ENCODE measurements at places on chromosomes 3 and 15.

- DNase-seq: no peak
These were observed 6.7 kb downstream of the PAQR5 start for GRCh38 chr15:69305204-69305931.

GRCh38 chr15:68353421-68354135, 76.0 kb downstream of the FEM1B start:
- no peak for DNase-seq

GRCh38 chr3:44050101-44050500, 191.6 kb upstream of the TOPAZ1 start:
- DNase-seq: peak; percentile 88

DNA sequence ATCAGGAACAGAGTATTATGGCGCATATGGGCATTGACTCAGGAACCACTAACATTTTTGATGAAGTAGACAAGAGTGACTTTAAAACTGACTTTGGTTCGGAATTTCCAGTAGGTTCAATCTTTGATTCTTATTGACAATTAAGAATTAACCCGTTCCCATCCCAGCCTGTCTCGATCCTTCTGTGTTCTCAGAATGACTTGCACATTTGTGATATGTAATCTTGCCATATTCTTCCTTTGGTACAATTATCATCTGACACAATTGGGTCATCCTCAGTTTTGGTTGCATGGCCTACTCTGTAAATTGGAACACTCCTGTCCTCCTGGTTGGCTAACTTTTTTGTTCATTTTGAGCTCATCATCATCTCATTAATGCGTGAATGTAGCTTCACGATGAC, 10.5 kb downstream of the GPR171 start:
- DNase-seq: no peak

DNA sequence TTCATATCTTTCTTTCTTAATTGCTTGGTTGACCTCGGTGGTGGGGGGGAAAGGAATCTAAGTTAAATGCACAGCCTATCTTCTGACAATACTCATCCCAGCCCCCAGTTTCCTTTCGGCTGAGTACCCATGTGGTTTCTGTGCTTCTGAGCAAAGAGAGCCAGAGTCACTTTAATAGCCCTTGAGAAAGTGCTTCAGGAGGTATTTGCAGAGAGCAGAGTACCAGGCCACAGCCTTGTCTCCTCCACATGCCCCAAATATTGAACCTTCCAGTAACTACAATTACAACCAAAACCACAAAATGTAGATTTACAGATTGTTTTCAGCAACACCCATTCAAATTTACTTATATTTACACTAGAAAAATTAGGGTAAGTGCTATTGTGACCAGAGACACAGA, 647.4 kb downstream of the NR2F2 start:
- no peak for DNase-seq

DNA sequence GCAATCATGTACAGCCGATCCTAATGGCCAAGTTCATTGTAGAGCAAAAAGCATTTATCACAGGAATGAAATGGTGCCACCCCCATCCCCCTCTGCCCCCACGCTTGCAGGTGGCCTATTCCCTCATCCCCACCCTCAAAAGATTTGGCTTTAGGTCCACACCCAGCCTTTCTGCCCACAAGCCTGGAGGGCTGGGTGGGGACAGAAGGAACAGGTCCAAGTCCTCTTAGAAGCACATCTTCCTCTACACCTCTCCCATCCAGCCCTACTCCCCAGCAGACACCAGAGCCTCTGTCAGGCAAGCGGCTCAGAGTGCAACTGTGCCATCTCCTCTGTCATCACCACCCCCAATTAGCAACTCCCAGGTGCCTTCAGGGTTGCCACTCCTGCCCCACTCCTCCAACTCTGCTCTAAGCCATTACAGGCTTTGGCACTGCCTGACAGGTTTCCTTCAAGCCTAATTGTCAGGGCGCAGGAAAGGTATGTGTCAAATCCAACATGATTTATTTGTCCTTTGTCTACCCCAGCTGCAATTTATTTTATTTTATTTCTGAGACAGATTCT, 49.4 kb downstream of the DAPK2 start:
- DNase-seq: no peak

GRCh38 chr15:35028235-35028984, 40.3 kb upstream of the ZNF770 start:
- DNase-seq: no peak

DNA sequence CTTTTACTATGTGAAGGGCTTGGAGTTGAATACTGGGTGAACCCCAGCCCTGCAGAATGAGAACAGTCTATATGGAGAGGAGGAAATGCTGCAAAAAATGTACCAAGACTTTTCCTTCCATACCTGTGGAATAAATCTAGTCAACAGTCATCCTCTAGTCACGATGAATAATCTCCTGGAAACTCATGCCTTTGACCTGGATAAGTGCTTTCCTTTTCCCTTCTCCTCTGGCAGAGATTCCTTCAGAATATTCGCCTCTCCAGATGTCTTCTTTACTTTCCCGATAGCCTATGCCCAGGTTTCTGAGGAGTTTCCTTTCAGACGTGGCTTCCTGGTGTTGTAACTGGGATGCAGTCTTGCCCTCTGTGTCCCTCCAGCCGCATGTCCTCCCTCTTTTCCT, 28.1 kb downstream of the CCNL1 start:
- DNase-seq: no peak

DNA sequence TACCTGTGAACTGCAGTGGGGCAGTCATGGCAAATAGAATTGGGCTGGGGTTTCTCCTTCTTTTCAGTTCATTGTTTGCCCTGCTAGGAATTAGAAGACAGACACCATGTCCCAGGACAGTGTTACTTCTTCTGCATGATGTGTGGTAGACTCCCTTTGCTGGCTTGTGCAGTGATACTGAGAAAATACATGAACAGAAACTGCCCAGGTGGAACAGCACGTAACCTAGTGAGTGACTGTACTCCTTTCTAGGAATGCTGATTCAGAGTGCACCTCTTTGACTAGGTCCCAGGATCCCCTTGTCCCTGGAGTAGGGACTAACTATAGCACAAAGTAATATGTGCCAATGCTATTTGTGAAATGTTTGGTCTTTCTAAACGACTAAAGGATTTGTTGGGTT, 10.7 kb upstream of the SLC22A13 start:
- DNase-seq: no peak

DNA sequence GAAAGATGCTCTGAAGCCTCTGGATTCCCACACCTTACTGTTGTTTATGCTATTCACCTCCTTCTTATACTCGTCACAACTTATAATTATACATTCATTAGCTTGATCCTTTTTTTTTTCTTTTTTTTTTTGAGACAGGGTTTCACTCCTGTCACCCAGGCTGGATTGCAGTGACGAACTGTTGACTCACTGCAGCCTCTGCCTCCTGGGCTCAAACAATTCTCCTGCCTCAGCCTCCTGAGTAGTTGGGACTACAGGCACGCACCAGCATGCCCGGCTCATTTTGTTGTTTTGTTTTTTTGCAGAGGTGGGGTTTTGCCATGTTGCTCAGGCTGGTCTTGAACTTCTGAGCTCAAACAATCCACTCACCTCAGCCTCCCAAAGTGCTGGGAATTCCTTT, 143.6 kb downstream of the PLCL2 start:
- no peak for DNase-seq

GRCh38 chr3:119937229-119937628, 155.3 kb downstream of the NR1I2 start:
- DNase-seq: no peak

GRCh38 chr3:47482366-47482765, 6.6 kb upstream of the SCAP start:
- no peak for DNase-seq

DNA sequence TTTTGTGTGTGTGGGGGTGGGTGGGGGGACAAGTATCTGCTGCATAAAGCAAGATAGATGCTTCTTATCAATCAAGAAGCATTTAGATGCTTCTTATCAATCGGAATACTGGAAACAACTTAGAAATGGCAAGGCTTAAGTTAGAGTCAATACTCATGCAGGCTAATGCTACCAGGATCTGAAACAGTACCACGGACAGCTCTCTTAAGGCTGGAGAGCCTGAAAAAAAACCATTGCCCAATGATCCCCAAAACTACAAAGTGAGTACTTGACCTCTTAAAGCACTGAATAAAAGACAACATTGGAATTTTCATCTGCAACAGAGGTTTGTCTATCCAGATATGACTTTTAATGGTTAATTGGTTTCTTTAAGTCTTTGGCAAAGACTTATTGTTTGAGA, 262.3 kb downstream of the GAP43 start:
- DNase-seq: no peak

GRCh38 chr3:152069871-152070270, 196.4 kb downstream of the SUCNR1 start:
- DNase-seq: no peak
